ENCODE measurements at places on chromosomes 16 and 17.

GRCh38 chr17:73695035-73695738, 50.9 kb upstream of the SDK2 start:
- no peak for DNase-seq

DNA sequence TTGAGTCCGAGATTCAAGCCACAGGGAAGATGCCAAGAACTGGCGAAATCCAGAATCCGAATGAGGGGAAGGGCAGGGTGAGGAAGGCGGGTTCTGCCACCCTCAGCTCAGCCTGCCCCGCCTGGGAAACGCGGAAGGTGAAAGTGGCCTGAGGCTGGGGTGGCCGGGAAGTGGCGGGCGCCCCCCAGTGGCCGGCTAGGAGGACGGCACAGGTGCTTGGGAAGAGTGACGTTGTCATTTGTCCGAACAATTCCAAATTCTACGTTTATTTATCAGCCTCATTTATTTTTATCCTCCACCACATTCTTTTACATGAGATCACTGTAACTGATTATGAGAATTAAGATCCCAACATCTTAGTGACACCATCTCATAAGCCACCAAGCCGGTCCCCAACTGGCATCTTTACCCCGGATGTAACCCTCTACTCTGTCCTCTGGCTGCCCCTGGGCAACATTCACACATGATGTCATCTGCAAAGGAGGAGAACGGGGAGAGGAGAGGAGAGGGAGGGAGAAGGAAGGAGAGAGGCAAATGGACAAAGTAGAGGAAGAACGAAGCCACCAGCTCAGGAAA, 21.3 kb downstream of the SRCIN1 start:
- DNase-seq, result peak; percentile 61

DNA sequence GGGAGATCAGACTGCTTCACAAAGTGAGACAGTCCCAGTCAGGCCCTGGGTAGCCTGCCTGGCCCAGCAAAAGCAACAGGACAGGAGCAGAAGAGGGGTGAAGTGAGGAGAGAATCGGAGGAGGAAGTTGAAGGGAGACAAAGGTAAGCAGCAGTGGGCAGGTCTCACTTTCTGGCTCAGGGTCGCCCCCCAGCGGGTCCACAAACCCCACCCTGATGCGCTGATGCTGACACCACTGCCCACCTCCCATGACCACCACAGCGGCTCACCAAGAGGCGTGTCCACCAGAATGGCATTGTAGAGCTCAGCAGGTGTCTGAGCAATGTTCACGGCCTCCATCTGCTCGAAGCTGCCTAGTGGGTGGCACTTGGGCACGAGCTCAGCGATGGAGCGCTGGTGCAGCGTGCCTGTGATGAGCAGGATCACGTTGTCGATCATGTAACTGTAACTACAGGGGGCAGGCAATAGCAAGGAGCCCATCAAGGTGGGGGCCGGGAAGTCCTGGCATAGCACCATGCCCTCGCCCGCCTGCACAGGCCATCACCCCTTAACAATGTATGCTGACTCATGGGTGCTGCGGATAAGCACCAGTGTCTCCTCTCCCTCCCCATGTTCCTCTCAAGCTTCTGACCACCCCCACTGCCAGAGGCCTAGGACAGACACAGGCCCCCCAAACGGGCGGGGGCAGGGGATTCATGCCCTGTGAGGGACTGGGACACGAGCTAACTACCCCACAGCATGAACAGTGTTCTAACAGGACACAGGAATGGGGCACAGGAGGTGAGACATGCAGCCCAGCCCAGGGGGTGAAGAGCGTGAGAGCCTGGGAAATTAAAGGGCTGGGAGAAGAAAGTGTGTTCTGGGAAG, 13.6 kb downstream of the HSD11B2 start:
- DNase-seq, result no peak

DNA sequence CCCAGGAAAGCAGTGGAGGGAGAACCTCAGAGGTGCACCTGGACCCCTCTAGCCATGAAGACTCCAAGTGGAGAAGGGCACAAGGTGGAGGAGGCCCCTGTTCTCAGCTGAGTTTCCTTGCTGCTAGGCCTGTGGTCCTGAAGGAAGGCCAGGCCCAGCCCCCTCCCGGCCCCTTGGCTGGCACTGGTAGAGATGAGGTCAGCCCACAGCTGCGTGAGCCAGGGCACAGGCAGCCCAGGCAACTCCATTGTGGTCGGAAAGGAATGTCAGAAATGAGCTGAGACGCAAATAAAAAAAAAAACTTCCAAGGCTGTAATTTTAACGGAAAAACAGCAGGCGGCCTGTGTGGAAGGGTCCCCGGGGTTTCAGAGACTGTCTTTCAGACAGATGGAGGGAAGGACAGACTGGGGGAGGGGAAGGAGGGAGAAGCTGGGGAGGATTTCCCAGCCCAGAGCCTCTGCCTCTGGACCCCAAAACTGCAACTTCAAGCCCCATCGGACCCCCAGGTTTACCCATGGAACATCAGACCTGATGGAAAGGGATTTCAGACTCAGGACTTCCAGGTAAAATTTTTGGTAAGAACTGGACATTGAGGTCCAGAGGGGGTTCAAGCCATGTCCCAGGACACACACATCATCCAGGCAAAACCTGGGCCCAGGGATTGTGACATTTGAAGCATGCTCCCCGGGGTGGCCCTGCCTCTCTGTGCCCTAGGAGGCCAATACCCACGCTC, 25.6 kb upstream of the MRPS23 start:
- DNase-seq, result peak; percentile 99

DNA sequence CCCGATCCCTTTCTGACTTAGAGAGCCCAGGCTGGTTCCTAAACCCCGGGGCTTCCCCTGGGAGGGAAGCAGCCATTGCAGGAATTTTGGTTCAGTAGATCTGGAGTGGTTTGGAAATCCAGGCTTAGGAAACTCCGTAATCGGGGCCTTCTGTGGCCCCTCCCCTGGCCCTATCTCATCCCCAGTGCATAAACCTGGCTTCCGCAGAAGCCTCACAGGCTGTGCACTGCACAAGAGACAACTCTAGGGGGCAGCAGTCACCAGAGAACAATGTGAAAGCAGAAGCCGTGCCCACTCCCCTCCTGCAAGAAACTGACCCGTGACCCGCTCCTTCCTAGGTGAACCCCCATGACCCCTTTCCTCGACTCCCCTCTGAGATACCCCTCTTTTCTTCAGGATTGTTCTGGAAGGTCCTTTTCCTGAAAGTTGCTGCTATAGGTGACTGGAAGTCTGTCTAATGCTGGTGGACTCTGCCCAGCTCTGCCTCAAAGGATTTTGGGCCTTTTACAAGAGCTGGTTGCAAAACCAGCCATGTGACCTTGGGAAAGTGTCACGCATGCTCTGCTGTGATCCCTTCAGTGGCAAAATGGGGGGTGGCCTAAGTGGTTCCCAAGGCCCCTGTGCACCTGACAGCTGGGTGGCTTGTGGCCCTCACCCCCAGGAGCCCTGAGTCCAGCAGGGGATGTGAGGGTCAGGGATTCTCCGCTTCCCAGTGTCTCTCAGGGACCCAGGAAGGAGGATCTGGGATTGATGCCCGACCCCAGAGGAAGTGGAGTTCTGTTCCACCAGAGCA, 14.4 kb downstream of the GUCY2D start:
- peak; percentile 45 for DNase-seq

- DNase-seq, result no peak
These were observed 43.2 kb downstream of the CLEC16A start for GRCh38 chr16:10987361-10988163.

- no peak for DNase-seq
These were observed 53.6 kb downstream of the CDH11 start for GRCh38 chr16:65068151-65068740.

- peak; percentile 69 for DNase-seq
These were observed 30.3 kb downstream of the CHD9NB start for GRCh38 chr16:53022374-53022773.

- DNase-seq, result no peak
These were observed 34.2 kb upstream of the ACSM2B start for GRCh38 chr16:20610211-20610891.

DNA sequence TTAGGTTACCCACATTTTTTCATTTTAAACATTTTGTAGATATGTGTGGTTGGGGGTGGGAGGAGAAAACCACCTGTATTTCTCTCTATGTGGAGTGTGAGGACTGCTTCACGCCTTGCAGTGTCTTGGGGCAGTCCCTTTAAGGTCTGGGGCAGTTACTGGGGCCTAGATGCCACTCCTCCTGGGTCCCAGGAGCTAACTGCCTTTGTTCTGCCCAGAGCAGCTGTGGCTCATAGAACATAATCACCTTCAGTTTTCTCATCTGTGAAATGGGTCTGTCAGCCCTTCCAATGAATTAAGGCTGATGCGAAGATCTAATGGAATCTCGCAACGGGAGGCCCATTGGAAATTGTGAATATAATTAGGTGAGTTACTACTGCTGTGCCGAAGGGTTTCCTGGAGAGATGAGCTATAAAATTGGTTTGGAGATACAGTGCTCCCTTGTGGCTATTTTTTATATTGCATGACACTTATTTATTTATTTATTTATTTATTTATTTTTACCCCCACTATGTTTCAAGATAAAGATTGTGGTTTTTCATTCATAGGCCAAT, 22.9 kb downstream of the DHRS7C start:
- peak; percentile 44 for DNase-seq

DNA sequence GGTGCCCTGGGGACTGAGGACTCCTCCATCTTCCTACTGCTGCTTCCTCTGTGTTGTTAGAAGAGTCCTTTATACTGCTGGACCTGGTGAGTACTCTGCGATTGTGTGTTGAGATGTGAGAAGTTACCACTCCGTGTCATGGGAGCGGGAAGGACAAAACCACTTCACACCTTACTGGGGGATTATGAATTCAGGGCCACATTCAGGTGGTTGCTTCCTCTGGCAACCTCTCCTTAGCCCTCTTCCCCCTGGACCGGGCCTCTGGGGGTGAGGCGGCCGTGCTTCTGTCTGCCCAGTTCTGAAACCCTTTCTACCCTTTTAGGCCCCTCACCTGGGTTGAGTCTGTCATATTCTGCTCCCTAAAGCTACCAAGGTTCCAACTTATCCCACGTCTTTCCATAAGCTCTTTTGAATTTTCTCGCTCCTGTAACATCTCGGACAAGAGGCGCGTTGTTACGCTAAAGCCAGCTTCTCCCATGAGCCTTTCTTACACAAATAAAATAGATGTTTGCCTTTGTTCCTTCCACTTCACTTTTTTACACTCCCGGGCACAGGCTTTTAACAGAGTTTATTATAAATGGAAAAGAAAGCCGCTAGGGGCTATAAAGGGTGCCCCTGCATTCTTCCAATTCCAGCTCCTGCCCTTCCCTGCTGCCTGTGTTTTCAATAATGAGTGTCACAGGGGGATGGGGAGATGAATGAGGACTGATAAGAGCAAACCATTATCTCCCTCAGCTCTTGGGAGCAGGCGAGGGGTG, 20.7 kb upstream of the CDH13 start:
- DNase-seq, result no peak

GRCh38 chr16:12716658-12717057, 87.0 kb downstream of the CPPED1 start:
- no peak for DNase-seq

DNA sequence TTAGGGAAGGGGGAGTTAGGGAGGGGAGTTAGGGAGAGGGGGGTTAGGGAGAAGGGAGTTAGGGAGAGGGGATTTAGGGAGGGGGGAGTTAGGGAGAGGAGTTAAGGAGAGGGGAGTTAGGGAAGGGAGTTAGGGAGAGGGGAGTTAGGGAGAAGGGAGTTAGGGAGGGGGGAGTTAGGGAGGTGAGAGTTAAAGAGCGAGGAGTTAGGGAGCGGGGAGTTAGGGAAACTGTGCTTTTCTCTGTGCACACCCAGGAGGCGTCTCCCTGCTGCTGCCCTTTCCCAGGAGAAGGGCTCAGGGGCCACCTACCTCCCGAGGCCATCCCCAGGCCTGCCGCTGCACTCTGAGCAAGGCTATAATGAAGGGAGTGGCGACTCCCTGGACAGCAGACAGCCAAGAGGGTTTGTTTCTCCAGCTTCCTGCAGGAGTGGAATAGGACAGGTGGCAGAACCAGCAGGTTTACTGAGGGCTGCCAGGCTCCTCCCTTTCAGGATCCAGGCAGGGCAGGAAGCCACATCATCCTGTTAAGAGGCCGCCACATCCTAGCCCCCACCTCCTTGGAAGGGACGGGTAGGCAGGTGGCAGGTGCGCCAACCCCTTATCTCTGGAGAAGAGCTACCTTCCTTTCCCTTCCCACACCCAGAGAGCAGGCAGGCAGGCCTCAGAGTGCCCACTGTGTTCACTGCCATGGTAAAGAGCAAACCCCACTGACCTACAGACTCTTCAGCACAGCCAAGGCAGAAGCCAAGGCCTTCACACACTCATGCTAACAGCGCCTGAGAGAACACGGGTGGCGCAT, 4.3 kb downstream of the CANT1 start:
- no peak for DNase-seq

DNA sequence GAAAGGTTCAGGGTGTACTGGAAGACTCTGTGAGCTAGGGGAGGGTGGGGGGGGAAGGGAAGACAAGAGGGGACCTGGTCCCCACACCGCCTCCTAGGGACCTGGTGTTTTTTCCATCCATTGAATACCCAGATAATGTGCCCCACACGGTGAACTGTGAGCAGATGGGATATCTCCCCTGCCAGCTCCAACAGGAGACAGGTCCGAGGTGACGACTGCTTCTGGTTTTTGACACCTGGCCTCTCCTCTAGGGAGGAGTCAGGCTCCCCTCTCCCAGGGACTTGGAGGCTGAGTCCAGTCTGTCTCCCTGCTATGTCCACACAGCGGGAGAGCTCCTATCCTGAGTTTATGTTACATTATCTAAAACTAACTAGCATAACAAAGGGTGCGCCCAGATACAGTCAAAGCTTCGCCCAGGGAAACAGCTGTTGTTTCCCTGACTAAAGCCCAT, 1.8 kb downstream of the MARVELD3 start:
- DNase-seq, result no peak

GRCh38 chr17:79034931-79035485, 11.0 kb downstream of the C1QTNF1 start:
- DNase-seq, result no peak

- no peak for DNase-seq
These were observed 191.6 kb downstream of the CDRT15L2 start for GRCh38 chr17:20771104-20771503.

GRCh38 chr17:35460354-35460851, 11.8 kb upstream of the SLFN13 start:
- DNase-seq, result no peak

GRCh38 chr16:67238806-67239470, 8.3 kb downstream of the FHOD1 start:
- DNase-seq, result no peak

- DNase-seq, result no peak
These were observed 11.7 kb downstream of the SAMD14 start for GRCh38 chr17:50118076-50118827.

All from ELR (cell line).